ENCODE measurements at places on chromosomes 6 and 20.

DNA sequence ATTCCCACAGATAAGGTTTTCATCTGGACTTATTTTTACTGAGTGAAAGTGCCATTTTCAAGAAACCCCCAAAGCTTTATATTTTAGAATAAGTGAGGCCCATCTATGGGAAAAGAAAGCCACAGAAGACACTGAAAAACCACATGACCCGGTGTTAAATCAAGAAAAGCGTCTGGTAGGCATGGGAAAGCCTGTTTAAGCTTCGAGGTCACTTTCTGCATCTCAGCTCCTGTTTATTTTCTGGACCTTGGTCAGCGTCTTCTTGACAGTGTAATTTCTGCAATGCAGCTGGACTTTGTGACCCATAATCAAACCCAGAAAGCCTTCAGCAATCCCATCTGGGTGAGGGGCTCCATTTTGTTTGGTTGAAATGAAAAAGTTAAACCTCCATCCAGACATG, 59.6 kb upstream of the NEDD9 start:
- DNase-seq = no peak

DNA sequence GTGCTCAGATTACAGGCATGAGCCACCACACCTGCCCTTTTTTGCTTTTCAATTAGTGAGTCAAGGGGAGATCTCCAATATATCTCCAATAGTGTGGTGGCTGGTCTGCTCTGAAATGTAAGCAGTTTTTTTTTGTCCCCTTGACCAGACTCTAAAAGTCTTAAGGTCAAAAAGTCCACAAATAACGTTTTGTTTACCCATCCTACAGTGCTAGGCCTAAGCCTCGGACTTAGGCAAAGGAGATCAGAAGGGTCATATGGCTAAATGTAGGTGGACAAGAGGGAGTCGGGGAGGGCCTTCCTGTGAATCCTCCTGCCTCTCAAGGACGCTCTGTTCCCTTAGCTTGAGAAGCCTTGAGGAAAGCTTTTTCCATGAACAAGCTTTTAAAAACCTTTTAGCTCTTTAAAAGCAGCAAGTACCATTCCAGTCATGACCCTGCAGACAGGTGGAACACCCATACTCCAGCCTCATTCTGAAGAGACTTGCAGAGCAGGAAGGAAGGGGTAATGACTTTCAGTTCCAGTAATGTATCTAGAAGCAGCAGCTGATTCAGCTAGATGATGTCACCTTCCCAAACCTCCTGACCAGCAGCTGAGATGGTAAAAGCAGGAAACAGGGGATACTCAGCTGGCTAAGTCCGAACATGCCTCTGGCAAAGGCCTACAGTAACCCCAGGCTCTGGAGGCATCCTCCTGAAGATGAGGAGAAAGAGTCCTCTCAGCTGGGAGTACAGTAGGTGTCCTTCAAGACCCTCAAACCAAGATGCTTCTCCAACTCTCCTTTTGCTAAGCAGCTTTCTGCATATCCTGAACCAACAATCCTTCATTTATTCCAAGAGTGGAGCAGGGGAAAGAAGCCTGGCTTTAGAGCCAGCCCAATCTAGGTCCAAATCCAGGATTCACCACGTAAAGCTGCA, 23.6 kb downstream of the BCL2L1 start:
- peak; percentile 82 for DNase-seq

GRCh38 chr6:38033442-38033982, 214.0 kb downstream of the ZFAND3 start:
- DNase-seq = no peak

GRCh38 chr6:105991561-105992314, 94.4 kb upstream of the PRDM1 start:
- DNase-seq = peak; percentile 26

- DNase-seq = no peak
These were observed 21.9 kb upstream of the KCNG1 start for GRCh38 chr20:51044796-51045195.

DNA sequence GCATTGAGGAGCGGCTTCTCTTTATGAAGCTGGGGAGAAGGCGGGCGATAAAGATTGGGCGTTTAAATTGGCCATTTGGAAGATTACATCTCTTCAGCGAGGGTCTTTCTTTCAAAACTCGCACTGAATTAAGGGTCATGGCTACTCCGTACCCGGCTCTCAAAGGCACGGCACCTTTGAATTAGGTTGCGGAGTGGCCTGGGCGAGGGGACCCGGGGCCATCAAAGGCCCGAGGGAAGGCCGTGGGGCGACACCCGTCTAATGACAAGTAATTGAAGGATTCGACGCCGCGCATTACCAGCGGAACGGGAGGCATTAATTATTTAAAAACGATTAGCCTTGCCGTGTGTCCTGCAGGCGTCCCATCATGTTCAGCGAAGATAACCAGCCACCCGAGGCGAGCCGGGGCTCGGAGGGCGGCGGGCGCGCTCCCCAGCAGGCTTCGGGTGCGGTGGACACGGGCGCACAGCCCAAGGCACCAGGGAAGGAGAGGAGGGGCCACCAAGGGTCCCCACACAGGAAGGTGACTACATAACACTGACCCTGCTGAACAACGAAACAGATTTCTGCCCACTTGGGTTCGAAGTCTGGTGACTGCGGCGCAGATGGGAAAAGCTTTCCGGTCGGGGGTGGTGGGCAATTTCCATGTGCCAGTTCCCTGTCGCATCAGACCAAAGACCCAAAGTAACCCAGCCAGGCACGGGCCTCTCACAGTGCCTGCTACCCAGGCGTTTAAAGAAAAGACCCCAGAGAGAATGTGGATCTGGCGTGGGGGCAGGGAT, 7.4 kb downstream of the FOXA2 start:
- no peak for DNase-seq

DNA sequence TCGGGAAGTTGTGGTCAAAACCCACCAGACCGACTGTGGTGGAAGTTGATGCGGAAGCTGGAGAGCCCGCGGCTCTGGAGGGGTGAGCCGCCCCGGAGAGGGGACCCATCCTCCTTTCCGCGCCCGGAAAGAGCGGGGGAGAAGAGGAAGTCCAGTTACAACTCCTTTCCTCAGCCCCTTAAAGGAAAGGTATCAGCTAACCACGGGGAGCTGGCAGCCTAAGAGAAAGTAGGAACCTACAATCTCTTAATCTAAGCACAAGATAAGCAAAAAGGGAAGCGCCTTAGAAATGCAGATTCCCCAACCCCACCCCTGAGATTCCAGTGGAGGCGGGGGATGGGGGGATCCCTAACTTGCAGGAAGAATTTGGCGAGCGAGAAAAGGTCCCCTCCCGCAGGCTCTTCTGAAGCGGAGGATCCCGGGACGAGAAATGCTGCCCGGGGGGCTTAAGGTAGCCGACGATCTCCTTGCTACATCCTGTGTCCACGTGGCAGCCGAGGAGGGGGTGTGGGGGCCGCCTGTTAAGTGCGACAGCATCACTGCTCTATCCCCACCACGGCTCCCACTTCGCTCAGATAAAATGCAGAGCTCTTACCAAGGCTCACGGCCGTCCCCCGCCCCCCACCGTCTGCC, 87.5 kb downstream of the ZFP64 start:
- DNase-seq = peak; percentile 53

DNA sequence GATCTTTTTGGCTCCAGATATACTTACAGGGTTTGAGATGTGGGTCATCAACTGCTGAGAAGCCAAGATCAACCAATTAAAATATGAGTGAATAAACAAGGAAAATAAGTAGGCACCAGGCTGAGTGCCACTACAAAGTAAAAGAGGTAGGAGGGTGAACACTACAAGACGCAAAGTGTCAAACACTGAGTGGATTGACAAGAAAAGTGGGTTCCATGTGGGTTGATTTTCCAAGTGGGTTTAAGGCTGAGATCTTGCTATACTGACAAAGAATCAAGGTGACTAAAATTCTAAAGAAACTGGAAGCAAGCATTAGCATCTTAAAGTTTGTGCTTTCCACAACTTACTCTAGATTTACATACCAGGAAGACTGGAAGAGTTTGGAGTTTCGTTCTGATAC, 160.4 kb upstream of the SPACA1 start:
- no peak for DNase-seq

DNA sequence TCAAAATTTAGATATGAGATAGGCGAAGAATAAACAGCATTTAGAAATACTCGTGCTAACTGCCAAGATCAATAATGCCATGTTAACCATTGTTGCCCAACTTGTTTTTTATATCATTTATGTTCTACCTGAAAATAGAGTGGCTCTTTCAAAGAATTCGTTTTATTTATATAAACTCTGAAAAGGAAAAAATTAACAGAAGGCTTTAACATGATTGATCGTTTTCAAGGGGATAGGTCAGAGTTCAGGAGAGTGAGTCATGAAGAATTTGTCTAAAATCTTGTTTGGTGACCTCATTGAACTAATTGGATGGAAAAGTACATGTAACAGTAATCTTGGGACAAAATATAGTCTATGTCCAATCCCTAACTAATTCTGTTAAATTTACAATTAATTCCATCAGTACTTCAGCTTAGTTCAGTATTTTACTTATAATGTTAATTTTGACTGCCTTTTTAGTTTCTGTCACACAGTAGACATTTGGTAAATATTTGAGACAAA, 11.1 kb upstream of the ELOVL2 start:
- no peak for DNase-seq

- no peak for DNase-seq
These were observed 25.8 kb downstream of the TBPL1 start for GRCh38 chr6:133978896-133979240.

- DNase-seq = no peak
These were observed 579.9 kb downstream of the EPM2A start for GRCh38 chr6:145155411-145155810.

DNA sequence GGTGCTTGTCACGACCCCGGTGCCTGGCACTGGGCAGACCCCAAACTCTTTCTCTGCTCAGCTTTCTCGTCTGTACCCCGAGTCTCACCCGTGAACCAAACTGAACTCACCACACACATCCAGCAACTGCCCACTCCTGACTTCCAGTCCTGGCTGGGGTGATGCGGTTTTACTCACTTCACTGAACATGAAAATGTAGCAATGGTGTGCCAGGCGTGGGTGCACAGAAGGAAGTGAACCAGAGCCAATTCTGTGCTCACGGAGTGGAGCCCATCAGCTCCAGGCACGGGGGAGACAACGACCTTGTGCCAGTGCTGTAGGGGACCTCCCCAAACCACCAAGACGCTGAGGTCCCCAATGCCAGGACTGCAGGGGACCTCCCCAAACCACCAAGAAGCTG, 78.7 kb upstream of the AFDN start:
- DNase-seq = no peak

DNA sequence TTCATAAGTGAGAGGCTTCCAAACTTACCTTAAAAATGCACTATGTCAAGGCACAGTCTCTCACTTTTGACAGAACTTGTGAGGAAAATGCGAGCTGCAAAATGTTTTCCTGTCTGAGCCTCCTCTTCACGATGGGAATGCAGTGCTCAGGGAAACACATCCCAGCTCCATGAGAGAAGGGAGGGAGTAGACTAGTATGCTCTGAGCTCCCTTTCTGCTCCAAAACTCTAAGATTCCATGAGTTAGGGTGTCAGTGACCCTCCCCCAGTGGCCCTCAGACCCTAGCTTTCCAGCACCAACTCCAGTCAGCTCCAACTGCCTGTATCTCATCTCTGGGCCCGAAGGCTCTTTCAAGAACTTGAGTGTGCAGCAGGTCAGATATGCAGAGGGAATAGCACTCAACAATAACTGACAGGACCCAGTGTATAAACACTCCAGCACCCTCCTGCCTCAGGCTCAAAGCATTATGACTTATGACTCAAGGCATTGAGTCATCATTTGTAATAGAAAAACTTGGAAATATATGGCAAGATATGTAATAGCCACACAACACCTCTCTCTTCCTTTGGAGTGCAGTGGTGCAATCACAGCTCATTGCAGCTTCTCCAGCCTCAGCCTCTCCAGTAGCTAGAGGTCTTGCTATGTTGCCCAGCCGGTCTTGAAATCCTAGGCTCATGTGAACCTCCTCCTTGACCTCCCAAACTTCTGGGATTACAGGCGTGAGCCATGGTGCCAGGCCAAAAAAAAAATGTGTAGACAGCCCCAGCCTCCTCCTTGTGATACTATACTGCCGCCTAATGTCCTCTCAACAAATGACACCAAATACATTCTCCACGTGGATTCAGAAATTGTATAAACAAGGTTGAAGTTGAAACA, 16.7 kb upstream of the ENTPD6 start:
- DNase-seq = no peak

GRCh38 chr6:163836876-163837690, 422.6 kb downstream of the QKI start:
- DNase-seq = no peak

- peak; percentile 78 for DNase-seq
These were observed 59.0 kb upstream of the QKI start for GRCh38 chr6:163355426-163355991.

GRCh38 chr6:1993042-1993441, 252.4 kb downstream of the GMDS start:
- no peak for DNase-seq

- no peak for DNase-seq
These were observed 20.4 kb downstream of the GTF2H5 start for GRCh38 chr6:158188591-158188990.

- peak; percentile 56 for DNase-seq
These were observed 190.4 kb upstream of the JAG1 start for GRCh38 chr20:10864076-10864672.

DNA sequence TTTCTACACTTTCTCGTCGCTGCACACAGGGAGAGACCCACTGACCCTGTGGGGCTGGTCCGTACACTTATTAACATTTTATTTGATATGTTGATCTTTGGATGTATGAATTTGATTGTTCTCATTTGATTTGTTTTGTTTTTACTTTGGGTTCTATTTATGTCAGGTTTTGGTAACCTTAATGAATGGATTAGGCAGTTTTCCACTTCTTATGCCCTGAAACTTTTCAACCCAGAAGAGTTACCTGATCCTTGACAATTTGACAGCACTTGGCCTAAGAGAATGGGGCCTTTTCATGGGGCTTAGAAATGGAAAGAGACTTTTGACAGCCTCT, 23.6 kb downstream of the GPX6 start:
- no peak for DNase-seq

All from femur (tissue), 1 donor.